KG1 (cell line): ENCODE measurements at places on chromosomes 13 and 19.

DNA sequence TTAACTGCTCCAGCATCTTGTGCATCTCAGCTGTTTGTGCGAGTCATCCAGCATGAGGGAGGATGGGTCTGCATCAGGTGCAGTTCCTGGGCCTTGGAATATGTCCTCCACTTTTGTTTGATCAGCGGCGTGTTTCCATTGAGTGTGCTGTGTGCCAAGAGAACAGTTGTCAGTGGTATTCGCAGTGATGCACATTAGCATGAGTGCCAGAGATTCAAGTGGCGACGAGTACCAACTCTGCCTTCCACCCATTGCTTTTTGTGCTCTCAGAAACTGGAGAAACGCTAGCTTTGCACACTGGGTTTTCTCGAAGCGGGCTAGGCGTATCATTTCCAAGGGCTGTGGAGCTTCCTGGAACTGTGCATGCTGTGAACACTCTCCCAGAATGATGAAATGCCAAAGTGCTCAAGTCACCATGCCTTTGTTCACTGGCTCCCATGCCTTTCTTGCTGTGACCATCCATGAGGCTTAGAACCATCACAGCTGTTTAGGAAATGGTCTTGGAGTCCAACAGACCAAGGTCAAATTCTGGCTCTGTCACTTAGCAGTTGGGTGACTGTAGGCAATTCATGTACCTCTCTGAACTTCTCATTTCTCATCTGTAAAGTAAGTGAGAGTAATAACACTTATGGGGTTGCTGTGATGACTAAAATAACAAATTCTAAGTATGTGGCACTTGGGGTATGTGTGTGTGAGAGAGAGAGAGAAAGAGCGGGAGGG, 18.4 kb downstream of the LRCH1 start:
- DNase-seq: no peak

- DNase-seq: no peak
Measured at GRCh38 chr19:9566729-9567128, 17.6 kb downstream of the ZNF121 start.

GRCh38 chr13:96229356-96229755, 139.4 kb downstream of the HS6ST3 start:
- peak; percentile 11 for DNase-seq

DNA sequence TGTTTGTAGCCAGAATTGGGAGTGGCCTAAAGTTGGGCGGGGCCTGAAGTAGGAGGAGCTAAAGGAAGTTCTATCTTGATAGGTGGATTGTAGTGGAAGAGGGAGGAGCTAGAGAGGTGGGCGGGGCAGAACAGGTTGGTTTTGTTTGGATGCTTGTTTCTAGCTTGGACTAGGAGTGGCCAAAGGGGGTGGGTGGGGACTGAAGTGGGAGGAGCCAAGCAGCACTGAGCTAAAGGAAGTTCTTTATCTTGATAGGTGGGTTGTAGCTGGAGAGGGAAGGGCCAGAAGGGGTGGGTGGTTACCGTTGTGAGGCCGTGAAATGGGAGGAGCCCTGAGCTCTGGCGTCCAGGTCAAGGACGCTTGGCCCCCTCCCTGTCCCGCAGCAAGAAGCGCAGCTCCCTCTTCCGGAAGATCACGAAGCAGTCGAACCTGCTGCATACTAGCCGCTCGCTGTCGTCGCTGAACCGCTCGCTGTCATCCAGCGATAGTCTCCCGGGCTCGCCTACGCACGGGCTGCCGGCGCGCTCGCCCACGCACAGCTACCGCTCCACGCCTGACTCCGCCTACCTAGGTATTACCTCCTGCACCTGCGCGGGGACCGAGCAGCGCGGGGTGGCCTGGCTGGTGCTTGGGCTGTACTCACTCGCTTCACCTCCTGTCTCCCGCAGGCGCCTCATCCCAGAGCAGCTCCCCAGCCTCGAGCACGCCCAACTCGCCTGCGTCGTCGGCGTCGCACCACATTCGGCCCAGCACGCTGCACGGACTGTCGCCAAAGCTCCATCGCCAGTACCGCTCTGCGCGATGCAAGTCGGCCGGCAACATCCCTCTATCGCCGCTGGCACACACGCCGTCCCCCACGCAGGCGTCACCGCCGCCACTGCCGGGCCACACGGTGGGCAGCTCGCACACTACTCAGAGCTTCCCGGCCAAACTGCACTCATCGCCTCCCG, 8.0 kb downstream of the DNASE2 start:
- no peak for DNase-seq

GRCh38 chr19:10408511-10409283, 5.4 kb upstream of the CDC37 start:
- peak; percentile 62 for DNase-seq

- DNase-seq: no peak
Measured at GRCh38 chr13:41145136-41145908, 12.7 kb upstream of the KBTBD6 start.

- DNase-seq: no peak
Measured at GRCh38 chr13:66673401-66673800, 556.7 kb downstream of the PCDH9 start.

GRCh38 chr13:94286581-94286980, 192.9 kb downstream of the DCT start:
- no peak for DNase-seq

GRCh38 chr19:2083174-2083854, 12.8 kb downstream of the MOB3A start:
- no peak for DNase-seq

DNA sequence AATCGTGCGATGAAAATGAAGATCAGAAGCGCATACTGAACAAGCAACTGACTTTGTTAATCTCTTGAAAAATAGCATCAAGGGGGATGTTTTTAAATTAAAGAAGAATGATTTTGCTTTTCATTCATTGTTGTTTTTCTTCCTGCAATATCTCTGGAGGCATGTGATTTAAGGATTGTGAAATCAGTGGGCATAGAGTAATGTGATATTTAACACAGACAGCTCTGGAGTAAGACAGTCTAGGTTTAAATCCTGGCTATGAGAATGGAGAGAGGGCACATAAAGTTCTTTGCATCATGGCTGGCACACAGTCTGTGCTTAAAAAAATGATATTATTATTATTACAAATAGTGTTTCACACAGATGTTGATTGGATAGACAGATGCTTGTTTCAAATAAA, 243.1 kb upstream of the NBEA start:
- no peak for DNase-seq
